ENCODE measurements at places on chromosomes 4 and X.
A peak's percentile ranks its signal among the peaks of the same experiment; 100 is the strongest.

- DNase-seq, result no peak
Measured at GRCh38 chr4:37948542-37948941, 11.7 kb upstream of the PTTG2 start.

GRCh38 chrX:16852617-16853179 lies 17.5 kb downstream of the RBBP7 start:
- DNase-seq, result no peak

GRCh38 chr4:25713812-25714211 lies 58.2 kb downstream of the SLC34A2 start:
- DNase-seq, result no peak

DNA sequence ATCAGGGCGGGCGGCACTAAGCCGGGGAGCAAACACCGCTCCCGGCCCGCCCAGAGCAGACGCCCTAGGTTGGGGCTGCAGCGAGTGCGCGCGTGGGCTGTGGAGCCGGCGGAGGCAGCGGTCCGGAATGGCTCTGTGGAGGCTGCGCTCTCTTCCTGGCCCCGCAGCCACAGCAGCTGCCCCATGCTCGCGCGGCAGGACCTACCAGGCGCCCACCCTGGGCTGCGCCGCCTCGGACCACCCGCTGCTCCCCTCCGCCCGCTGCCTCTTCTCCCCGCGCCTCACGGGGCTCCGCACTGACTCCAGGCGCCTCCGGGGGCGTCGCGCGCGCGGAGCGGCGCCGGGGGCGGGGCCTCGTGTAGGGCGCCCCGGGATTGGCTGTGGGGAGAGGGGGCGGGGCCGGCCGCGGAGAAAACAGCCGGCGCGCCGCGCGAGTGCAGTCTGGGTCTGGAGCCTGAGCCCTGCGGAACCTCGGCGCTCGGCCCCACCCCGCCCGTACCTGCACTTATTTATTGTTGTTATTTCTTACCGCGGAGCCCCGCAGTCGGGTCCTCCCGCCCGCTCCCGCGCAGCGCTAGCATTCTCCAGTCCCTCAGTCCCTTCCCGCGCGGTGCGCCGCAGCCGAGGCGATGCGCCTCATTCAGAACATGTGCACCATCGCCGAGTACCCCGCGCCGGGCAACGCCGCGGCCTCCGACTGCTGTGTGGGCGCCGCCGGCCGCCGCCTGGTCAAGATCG lies at the start of gene RASL11B:
RASL11B (plus strand) TSS at position 439 of the 738 bp plus-strand sequence; CDS start at position 630, 191 bp downstream.
- DNase-seq, result peak; percentile 93

GRCh38 chr4:26061248-26061986 lies 147.4 kb downstream of the SMIM20 start:
- DNase-seq, result peak; percentile 16

DNA sequence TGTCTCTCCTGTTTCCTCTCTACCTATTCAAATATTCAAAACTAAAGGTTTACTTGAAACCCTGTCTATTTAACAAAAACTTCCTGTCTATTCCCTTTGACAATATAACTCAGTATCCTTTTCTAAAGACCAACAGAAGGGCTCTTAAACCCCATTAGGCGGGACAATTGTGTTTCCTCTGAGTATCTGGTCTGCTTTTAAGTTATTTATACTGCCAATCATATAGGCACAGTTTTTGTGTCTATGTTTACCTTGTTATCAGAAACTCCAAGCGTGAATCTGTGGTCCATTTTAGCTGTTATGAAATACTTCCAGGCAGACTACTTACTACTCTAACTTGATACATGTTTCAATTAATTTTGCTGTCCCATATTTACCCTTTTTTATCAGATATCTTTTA lies 350.0 kb upstream of the CTSO start:
- DNase-seq, result no peak

- no peak for DNase-seq
Measured at GRCh38 chr4:38241541-38241940, 281.3 kb downstream of the PTTG2 start.

GRCh38 chr4:43133566-43133965 lies 241.1 kb downstream of the GRXCR1 start:
- DNase-seq, result no peak

DNA sequence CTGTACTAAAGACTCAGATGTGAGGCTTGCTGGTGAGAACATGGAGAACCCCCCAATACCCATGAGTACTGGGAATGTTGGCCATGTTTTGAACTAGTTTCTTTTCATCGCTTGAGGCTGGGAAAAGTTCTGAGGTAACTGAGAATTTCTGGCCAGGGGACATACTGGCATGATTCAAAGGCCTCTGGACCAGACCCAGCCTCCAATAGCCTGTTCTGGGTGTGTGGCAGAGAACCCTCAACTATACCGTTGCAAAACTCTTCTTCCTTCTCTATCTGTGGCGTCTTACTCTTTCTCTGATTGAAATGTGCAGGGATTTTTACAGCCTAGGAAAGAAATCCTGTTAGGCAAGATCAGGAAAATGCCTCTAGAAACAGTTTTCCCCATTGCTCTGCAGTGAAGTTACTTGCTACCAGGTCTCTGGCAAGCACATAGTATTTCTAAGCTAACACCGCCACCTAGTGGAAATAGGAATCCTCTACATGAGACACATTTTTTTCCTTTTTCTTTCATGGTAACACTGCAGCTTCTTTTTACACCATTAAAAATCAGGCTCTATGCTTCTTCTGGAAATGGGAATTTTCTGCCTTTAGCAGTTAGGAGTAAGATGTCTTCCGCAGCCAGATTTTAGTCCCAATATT lies 170.7 kb upstream of the ZCCHC13 start:
- peak; percentile 33 for DNase-seq

DNA sequence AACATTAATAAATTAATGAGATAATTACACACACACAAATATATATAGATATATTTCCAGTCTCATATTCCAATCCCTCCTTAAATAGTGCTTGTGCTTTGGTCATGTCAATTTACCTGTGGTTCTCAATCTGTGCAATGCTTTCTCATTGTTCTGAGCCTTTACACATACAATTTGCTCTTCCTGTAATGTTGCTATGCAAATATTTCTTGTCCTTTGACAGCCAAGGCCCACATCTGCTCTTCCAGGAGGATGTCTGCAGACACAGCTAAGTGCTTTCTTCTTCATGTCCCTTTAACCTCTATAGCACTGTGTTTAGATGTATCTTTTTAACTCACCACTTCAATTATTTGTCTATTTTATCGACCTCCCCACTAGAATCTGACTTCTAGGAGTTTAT lies 67.3 kb upstream of the RAPGEF2 start:
- no peak for DNase-seq

- DNase-seq, result no peak
Measured at GRCh38 chr4:26267087-26267486, 53.7 kb upstream of the RBPJ start.

DNA sequence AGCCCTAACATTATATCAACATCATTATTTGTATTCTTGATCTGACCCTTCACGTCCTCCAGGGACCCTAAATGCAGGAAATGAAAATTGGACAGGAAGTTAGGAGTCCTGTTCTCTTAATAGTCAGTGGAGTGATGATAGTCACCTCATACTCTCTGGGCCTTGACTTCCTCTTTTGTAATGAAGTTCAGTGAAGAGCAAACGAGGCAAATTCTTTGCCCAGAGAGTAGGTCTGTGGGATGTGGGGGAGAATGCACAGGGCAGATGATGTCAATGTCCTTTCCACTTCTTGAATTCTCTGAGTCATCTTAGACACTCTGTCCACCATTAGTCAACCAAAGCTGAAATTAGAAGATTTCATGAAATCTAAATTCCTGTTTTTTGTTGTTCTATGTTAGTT lies 17.1 kb upstream of the GPRIN3 start:
- DNase-seq, result no peak

- DNase-seq, result no peak
Measured at GRCh38 chrX:110162867-110163266, 155.0 kb downstream of the AMMECR1 start.

GRCh38 chrX:117400839-117401238 lies 715.8 kb downstream of the KLHL13 start:
- no peak for DNase-seq

DNA sequence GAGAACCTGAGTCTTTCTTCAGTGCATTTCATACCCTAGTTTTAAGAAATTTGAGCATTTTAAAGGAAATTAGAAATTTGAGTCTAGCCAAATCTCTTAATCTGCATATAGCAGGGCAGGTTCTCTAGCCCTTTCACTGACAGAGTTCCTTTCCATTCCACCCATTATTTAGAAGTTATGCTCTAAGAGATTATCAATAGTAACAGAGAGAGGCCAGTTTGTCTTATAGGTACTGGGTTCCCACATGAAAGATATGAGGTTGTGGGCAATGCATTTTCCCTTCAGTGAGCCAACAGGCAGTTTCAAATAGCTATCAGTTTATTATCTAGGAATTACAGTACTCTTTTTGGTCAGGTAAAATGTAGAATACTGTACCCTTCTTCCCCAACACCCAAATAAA lies 7.3 kb upstream of the GALNT7 start:
- no peak for DNase-seq

DNA sequence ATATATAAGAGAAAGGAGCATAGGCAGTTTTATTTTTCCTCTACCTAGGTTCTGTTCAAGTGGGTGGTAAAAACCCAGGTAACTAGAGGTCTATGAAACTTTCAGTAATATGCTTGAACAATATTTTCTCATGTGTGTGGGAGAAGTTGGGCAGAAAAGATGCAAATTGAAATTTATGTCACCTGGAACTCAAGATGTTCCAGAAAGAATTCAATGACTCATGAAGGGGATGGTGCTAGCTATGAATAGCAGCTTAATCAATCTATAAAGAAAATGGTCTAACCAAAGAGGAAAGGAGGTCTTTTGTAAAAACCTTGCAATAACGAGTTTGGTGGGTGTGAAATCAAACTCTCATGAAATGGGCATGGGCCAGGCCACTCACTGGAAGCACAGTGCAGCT lies 263.8 kb downstream of the INPP4B start:
- no peak for DNase-seq

- no peak for DNase-seq
Measured at GRCh38 chr4:185171373-185172071, 28.5 kb downstream of the SLC25A4 start.

GRCh38 chrX:150508451-150509367 lies 59.7 kb upstream of the MTM1 start:
- DNase-seq, result peak; percentile 21

DNA sequence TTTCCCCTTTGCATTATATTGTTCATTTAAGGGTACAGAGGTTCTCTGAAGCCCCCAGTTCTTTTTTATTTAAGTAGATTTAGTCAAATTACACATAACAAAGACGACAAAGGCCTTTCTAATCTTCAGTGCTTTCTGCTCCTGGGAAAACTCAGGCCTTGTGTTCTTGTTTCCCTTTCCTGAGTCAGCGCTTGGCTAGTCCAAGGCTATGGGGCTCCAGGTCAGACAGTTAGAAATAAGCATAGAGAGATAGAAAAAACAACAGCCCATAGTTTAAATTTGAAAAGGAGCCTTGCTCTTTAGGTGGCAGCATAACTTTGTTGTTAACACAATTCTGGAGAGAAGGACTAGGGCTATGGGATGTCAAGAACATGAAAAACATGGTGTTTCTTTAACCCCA lies 97.3 kb downstream of the PPP1R2C start:
- no peak for DNase-seq

DNA sequence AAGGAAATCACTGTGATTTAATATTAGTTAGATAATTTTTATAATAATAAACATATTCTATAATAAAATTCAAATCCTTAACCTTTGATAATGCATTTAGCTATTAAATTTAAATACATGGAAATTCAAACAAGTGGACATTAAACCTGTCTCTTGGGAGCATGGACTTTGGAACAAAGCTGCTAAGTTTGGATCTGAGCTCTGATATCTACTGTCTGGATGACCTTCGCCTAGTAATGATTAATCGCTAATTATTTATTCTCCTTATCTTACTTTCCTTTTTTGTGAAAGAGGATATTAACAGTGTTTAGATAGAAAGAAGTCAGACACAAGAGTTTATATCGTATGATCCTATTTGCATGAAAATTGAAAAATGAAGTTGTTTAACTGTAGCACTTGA lies 980.9 kb downstream of the FSTL5 start:
- DNase-seq, result no peak

DNA sequence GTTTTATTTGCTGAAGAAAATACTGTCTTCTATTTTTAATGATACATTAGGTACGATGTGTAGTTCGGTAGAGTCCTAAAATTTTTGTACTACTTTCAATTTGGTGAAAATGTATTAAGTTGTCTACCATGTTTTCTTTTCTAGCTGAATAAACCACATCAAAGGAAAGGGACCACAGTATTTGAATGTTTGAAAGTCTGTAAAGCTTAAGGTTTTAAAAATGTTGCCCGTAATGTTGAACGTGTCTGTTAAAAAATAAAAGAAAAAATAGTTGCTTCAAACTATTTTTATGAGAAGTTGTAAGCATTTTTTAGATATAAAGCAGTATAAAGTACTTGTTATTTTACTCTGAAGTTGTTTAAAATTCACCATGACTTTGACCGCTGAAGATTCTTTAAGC lies 3.2 kb downstream of the CDKN2AIP start:
- DNase-seq, result no peak

DNA sequence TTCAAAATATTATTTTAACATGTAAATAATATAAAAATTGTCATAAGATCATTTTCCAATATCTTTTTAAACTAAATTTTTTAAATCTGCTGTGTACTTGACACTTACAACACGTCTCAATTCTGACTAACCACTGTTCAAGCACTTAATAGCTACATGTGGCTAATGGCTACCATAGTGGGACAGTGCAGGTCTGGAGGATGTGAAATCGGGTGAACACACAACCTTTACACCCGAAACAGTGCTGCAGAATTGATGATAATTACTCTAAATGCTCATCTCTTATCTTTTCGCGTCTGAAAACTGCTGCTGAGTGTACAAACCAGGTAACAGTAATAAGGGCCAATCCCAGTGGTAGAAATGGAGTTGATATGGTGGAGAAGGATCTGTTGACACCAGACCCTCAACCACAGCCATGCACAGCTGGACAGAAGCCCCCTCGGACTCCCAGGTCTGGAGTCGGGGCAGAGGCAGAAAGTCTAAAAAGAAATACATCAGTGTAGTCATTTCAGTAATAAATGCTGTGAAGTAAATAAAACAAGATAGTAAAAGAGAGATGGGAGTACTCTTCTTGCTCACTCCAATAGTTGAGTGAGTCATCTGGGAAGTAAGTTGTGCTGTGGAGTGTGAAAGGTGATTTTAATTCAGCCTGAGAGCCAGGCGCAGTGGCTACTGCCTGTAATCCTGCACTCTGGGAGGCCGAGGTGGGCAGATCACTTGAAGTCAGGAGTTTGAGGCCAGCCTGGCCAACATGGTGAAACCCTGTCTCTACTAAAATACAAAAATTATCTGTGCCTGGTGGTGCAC lies 150.0 kb downstream of the CBR4 start:
- no peak for DNase-seq

- DNase-seq, result no peak
Measured at GRCh38 chr4:25096251-25096980, 63.8 kb downstream of the SEPSECS start.

DNA sequence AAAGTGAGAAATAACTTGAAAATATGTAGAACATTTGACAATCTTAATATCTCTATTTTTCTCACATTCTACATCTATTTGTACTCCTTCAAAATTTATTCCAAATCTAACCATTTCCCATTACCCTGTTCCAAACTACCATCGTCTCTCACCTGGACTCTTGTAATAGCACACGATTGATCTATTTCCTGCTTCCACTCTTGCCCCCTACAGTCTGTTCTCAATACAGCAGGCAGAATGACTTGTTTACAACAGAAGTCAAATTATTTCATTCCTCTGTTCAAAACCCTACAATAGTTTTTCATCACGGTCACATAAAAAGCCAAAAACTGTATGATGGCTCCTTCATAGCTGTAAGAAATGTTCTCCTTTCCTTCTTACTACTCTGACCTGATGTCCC lies 21.1 kb upstream of the LUZP4 start:
- DNase-seq, result no peak
